Stimulated activated CD4-positive, alpha-beta T cell treated with anti-CD3 and anti-CD28 coated beads, Interleukin-1b, Interleukin-23, amount 100 ng/mL, for 24 hours (primary cell): ENCODE measurements at places on chromosomes 7 and 10.

- DNase-seq = no peak
Measured at GRCh38 chr10:73577788-73578187, 13.4 kb downstream of the USP54 start.

DNA sequence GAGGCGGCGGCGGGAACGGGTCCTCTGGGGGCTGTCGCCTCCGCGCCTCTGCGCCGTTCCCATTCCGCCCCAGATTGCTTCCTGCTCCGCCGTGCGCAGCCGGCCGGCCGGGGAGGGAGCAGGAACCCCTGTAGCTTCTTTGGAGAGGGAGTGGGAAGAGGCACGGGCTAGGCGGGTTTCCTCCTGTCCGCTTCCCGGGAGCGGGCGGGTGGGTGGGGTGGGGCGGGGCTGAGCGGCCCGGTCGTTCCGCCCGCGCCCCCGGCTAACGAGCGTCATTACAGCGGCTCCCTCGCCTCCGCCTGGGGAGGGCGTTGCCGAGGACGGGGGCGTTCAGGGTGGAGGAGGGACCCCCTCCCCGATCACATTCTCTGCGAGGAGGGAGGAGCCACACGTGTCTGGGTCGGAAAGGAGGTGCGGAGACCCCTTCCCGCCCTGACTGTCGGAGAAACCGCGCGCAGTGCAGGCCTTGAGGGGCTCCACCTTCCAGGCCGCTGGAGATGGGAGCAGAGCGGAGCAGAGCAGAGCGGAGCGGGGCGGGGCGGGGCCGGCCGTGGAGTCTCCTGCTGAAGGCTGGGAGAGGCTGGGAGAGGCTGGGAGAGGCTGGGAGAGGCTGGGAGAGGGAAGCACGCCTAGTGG, 39.7 kb downstream of the AGAP3 start:
- no peak for DNase-seq

DNA sequence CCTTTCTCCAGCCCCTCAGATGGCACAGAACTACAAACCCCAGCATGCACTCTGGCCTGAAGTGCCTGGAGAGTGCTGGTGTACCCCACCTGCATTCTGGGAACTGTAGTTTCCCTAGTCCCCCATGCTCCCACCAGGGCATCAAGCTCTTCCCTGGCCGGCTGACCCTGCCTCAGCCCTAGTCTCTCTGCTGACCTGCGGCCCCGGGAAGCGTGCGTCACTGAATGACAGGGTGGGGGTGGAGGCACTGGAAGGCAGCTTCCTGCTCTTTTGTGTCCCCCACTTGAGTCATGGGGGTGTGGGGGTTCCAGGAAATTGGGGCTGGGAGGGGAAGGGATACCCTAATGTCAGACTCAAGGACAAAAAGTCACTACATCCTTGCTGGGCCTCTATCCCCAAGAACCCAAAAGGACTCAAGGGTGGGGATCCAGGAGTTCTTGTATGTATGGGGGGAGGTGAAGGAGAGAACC, 2.1 kb downstream of the NOS3 start:
- no peak for DNase-seq

- DNase-seq = no peak
Measured at GRCh38 chr10:97923057-97923456, 73.4 kb downstream of the GOLGA7B start.

- no peak for DNase-seq
Measured at GRCh38 chr7:16891338-16891737, 9.6 kb upstream of the AGR3 start.

DNA sequence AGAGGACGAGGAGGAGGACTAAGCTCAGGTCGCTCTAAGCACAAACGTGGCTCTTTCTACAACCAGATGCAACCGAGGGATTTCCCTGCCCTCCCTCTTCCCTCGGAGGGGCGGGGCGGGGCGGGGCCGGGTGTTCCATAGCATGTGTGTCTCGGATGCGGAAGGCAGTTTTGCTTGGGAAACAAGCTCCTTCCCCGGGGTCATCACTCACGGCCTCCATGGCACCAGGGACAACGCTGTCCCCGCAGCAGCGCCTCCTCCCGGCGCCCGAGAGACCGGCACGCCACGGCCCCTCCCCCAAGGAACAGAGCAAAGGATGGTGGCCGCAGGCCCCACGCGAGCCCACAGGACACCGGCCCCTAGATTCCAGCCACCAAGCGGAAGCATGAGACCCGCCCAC, 110.5 kb downstream of the PAXIP1 start:
- DNase-seq = no peak

- DNase-seq = no peak
Measured at GRCh38 chr10:112898540-112899390, 51.3 kb upstream of the TCF7L2 start.

GRCh38 chr7:128783143-128783861, 7.7 kb upstream of the OPN1SW start:
- no peak for DNase-seq

GRCh38 chr7:28081016-28081415, 99.6 kb downstream of the JAZF1 start:
- no peak for DNase-seq

- DNase-seq = no peak
Measured at GRCh38 chr7:112122798-112123197, 83.4 kb downstream of the DOCK4 start.

DNA sequence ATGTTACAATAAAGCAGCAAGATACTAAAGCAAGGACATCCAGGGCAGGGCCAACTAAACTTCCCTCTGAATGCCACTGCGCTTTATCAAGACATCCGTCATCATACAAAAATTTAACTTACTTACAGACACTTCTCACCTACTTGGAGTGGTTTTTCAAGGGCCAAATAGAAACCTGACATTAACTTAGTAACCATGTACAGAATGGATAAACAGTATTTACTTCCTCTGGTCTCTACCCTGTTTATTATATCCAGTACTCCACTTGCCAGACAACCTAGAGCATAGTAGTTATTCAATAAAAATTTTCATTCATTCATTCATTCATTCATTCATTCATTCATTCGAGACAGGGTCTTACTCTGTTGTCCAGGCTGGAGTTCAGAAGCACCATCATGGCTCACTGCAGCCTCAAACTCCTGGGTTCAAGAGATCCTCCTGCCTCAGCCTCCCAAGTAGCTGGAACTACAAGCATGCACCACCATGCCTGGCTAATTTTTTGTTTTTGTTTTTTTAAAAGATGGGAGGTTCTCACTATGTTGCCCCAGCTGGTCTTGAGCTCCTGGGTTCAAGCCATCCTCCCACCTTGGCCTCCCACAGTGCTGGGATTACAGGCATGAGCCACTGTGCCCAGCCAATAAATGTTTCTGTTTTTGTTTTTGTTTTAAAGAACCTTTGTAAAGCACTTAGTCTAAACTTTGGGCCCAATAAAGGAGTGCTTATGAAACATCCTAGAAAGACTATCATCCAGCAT, 19.0 kb downstream of the SMURF1 start:
- no peak for DNase-seq

GRCh38 chr7:30829471-30829870, 58.3 kb downstream of the MINDY4 start:
- no peak for DNase-seq

DNA sequence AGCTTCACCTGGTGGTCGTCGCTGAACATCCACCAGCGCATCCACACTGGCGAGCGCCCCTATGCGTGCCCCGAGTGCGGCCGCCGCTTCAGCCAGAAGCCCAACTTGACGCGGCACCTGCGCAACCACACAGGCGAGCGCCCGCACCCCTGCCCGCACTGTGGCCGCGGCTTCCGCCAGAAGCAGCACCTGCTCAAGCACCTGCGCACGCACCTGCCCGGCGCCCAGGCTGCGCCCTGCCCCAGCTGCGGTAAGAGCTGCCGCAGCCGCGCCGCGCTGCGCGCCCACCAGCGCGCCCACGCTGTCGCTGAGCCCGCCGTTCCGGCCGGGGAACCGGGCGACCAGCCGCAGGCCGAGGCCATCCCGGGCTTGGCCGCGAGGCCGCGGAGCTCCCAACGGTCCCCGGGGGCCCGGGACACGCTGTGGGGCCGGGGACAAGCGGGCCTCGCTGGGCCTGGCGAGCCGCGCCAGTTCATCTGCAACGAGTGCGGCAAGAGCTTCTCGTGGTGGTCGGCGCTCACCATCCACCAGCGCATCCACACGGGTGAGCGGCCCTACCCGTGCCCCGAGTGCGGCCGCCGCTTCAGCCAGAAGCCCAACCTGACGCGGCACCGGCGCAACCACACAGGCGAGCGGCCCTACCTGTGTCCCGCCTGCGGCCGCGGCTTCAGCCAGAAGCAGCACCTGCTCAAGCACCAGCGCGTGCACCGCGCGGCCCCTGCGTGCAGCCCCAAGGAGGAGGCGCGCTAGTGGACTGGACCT, 18.4 kb downstream of the ZNF775 start:
- no peak for DNase-seq

DNA sequence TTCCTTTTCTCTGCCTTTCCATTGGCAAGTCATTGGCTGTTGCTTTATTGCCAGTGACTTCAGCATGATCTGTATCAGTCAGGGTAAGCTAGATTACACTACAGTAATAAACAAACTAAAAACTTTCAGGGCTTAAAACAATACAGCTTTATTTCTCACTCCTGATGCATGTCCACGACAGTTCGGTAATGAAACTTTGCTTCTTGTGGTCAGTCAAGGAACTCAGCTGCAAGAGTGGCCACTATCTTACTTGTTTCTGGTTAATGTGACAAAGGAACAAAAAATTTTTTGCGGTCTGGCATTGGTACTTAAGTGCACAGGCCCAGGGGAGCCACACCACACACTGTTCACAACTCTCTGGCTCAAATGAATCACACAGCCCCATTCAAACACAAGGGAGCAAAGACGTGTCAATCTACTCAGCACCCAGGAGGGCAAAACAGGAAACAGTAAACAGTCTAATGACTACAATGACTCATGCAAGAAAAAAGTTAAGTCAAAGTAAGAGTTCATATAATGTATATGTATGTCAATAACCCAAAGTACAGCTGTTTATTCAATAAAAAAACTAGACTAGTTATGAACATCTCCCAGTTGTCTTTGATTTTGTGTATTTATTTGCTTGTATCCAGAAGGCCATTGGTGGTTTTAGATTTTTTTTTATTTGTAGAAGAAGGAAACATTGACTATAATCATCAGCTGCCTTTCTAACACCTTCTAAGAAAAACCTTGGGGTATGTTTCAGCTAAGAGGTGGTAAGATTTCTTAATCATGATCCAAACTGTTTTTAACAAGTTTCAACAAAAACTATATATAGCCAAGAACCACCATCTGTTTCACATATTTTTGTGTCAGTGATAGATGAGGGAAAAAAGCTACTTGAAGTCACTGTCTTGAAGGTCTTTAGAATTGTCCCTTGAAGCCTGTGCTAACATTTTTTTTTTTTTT, 134.4 kb upstream of the FAM3C start:
- peak; percentile 9 for DNase-seq

DNA sequence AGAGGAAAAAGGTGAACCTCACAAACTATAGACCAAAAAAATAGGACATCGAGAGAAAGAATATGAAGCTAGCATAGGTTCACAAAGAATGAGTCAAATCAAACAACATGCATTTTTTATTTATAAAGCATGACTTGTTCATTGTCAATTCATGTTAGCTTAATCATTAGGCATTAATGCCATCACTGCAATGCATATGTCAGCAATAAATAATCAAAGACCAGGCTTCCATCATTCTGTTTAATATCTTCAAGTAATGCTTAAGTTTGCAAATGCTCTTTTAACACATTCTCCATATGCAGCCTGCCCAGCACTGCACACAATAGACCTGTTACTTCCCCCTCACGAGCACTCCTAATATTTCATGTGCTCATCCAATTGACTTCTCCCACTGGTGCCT, 8.9 kb upstream of the MAGI2 start:
- no peak for DNase-seq

DNA sequence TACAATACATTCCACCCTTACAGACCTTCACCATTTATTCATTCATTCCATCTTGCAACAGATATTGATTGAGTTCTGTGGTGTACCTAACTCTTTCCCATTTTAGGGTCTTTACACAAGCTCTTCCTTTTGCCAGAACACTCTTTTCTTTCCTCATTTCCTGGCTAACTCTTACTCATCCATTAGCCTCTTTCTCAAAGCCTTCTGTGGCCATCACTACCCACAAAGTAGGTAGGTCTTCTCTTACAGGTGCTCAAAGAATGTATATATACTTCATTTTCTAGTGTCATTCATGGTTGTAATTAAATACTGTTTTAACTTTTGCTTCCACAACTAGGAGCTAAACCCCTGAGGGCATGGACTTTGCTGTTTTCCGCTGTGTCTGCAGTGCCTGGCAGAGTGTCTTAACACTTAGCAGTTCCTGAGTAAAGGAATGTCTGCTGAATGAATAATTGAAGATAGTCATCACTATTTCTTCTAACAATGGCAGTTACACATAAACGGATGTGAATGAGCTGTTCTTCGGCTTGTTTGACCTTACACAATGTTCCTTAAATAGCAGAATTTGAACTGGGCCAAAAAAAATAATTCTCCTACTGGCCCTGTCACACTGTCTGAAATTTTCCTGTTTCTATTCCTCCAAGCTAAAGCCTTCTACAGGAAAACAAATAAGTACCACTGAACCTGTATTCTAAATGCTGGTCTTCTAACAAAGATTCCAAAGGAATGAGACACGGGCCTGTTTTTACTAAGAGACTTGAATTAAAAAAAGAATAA, 15.1 kb downstream of the BCAP29 start:
- DNase-seq = no peak

DNA sequence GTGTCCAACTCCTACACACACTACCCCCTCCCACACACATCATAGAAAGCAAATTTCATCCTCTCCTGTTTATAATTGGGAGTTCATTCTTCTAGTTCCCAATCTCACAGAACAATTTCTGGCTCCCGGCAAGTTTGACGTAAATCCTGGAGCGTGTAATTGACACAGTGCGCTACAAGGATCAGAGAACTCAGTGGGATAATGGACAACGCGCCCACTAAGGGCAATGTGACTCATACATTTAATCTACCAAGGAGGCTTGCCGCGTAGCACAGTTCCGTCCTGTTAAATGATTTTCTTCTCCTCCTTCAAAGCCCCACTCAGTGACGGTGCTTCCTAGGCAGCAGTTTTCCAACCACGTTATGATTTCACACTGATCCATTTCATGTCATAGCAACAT, 277.6 kb downstream of the SFMBT2 start:
- DNase-seq = no peak

DNA sequence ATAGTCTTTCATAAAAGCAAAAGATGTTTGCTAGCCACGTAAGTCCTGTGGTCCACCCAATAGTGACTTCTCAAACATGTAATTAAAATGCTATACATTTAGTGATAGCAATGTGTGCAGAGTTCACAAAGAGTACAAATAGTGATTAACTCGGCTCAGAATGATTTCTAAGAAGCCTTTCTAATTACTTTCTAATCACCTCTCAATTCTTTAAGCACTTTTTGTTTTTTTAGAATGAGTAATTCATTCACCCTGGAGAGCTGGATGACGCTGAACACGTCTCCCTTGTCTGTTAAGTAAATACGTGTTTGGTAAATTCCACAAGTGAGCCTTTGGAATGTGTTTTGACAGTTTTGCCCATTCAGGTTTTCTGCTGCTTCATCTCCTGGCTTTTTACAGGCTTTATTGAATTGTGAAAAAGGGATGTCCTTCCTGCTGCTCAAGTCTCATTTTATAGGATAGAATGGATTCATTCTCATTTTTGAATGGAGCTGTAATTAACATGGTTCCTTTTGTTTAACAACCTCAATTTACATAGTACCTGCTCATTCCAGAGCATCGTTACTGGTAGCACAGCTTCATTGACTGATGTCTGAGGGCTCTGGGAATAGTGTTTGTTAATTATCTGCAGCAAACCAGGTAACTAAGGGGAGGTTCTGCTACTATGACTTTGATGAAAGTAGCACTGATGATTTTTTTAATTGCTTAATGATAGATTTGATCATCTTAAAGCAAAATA, 212.1 kb downstream of the VTI1A start:
- no peak for DNase-seq

GRCh38 chr7:79761876-79762429, 308.5 kb upstream of the MAGI2 start:
- DNase-seq = no peak

GRCh38 chr7:4682621-4683042, 537 bp downstream of the FOXK1 start:
- peak; percentile 31 for DNase-seq
